GM12892 (cell line): ENCODE measurements at places on chromosomes 16 and 17.

DNA sequence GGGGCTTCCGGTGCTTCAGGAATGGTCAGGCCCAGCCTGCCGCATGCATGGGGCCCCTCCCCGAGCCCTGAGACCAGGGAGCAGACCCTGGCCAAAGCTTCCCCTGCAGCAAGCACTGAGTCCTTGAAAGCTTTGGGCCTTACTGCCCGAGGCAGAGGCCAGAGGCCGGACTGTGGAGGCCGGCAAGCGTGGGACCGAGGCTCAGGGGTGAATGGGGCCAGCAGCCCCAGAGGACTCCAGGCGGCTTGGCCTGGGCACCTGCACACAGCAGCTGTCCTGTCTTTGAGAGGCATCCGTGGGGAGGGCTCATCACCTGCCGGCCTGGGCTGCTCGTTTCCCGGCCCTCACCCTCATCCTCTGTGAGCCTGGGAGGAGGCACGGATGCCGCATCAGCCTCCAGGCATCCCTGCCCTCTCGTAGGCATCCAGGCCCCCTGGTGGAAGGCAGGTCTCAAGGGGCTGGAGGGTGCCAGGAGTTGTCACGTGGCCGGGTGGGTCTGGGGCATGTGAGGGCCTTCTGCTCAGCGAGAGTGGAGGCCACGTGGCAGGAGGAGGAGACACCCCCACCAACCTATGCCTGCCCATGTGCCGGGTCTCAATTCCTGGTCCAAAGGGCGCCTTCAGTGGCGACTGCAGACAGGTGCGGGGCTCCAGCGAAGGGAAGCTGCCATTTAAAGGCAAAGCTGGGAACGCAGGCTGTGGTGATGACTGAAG, 31.4 kb downstream of the CACNA1H start:
- no peak for DNase-seq

DNA sequence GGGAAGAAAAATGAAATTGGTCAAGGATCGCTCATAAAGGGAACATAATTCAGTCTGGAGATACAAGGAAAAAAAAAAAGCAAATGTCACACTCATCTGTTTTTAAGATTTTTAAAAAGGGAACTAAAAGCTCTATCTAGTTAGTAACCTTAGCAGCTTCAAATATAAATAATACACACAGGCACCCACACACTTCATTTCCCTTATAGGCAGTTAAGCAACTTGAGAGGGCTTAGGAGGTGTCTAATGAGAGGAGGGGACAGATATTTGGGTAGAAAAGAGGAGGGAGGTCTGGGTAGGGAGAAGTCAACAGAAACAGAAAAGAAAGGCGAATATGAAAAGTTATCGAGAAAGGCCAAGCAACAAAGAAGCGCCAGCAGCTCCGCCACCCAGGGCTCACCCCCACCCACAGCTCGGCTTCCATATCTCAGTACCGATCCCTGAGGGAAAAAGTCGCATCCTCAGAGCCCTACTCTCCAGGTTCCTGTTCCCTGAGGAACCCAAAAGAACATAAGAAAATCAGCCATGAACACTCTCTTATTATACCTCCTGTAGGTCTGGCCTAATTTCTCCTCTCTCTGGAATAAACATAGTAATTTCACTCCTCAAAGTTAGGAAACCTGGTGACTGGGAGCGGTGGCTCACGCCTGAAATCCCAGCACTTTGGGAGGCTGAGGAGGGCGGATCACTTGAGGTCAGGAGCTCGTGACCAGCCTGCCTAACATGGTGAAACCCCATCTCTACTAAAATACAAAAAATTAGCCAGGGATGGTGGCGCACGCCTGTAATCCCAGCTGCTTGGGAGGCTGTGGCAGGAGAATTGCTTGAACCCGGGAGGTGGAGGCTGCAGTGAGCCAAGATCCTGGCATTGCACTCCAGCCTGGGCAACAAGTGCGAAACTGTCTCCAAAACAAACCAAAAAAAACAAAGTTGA, 69.6 kb upstream of the RCVRN start:
- DNase-seq, result no peak

GRCh38 chr16:28092721-28093384, 29.3 kb upstream of the GSG1L start:
- no peak for DNase-seq

- no peak for DNase-seq
These were observed 292.8 kb upstream of the PMFBP1 start for GRCh38 chr16:72464597-72465368.

DNA sequence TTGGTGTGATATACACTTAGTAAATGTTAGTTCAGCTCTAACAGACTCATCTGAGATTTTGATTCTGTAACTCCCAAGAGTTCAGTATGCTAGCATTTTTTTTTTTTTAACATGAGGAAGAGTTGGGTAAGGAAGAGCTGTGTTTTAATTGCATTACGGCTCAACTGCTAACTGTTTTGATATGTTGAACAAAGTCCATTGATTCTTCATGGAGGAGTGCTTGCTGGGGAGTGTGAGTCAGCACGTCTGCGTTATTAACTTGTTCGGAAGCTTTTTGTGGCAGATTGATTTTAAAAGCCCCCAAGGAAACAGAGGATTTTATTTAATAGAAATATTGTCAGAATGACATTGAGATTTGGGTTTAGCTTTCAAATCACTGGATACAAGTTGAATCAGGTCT, 45.8 kb downstream of the PITPNC1 start:
- DNase-seq, result no peak

DNA sequence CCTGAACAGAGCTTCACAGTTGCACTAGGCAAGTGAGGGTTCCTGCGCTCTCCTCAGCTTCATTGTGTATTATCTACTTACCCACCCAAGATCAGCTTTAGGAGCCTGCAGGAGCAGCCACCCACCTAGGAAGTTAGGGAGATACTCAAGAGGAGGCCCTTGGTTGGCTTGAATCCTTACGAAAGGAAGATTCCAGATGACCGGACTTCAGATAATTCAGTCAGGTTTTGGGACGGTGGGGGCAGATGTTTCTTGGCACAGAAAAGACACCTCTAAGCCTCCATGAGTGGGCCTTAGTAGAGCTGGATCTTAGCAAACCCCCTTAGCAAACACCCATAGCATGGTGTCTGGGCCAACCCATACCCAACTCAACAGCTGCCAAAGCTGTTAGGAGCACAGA, 2.4 kb upstream of the CBFB start:
- DNase-seq, result no peak

GRCh38 chr17:80919331-80920311, 72.0 kb upstream of the CHMP6 start:
- no peak for DNase-seq
